Esophagus squamous epithelium (tissue), 5 donors: ENCODE measurements at places on chromosomes 3 and 15.

DNA sequence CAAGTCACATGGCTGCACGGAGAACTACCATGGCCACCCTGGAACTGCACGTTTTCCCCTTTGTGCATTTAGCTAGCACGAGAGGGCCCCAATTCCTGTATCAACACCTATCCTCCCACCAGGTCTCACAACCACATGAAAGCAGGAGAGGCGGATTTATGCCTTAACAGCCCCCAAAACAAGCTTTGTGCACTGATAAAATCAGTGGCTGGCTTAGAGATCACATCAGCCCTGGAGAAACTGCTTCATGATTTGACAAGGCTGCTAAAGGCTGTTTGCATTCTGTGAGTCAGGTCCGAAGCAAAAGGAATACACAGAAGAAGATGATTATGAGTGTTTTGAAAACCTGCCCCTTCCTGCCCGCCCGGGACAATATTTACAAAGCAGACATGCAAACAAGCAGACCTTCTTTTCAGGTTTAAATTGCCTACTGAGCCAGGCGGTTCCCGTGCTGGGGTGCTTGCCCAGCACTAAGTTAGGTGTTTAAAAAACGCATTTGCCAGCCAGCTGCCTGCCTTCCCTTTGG, 25.9 kb downstream of the CEMIP start:
- no peak for DNase-seq
- H3K27me3 ChIP-seq, result no peaks in the 10 kb centered on the region
- H3K4me1 ChIP-seq, result peaks cover 6% of the 10 kb centered on the region
- H3K27ac ChIP-seq, result no peak overlapping the region

GRCh38 chr15:35723852-35724251, 177.9 kb upstream of the DPH6 start:
- DNase-seq, result no peak
- H3K4me3 ChIP-seq, result no peak overlapping the region
- no peaks in the 10 kb centered on the region for H3K4me1 ChIP-seq

GRCh38 chr15:38275959-38276358, 23.3 kb downstream of the SPRED1 start:
- DNase-seq, result no peak
- H3K36me3 ChIP-seq, result no peaks in the 10 kb centered on the region
- no peaks in the 10 kb centered on the region for H3K27me3 ChIP-seq

DNA sequence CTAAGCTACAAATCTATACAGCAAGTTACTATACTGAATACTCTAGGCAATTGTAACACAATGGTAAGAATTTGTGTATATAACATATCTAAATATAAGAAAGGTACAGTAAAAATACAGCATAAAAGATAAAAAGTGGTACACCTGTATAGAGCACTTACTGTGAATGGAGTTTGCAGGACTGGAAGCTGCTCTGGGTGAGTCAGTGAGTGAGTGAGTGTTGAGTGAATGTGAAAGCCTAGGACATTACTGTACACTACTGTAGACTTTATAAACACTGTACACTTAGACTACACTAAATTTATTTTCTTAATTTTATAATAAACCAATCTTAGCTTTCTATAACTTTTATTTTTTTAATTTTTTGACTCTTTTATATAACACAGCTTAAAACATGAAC, 123.1 kb downstream of the ZMAT3 start:
- no peaks in the 10 kb centered on the region for H3K36me3 ChIP-seq
- no peaks in the 10 kb centered on the region for H3K4me1 ChIP-seq
- no peak overlapping the region for H3K4me3 ChIP-seq
- H3K27ac ChIP-seq, result no peak overlapping the region

DNA sequence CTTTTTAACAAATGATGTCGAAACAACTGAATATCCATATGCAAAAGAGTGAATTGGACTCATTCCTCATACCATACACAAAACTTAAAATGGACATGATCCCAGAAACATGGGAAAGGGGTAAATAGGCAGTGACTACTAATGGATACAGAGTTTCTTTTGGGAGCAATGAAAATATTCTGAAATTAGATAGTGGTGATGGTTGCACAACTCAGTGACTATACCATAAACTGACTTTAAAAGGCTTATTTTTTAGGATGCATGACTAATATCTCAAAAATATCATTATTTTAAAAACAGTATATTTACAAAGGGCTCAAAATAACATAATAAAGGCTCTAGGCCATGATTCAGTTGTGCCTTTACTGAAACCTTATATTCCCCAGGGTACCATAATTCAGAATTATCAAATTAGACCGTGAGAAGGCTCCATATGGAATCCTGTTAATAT, 16.3 kb upstream of the ATP13A3 start:
- DNase-seq, result no peak
- H3K4me1 ChIP-seq, result no peaks in the 10 kb centered on the region
- no peak overlapping the region for H3K4me3 ChIP-seq
- no peak overlapping the region for H3K27ac ChIP-seq
- H3K27me3 ChIP-seq, result no peaks in the 10 kb centered on the region

- no peak overlapping the region for H3K27ac ChIP-seq
- no peak overlapping the region for H3K4me3 ChIP-seq
- no peak for DNase-seq
- no peaks in the 10 kb centered on the region for H3K27me3 ChIP-seq
- no peaks in the 10 kb centered on the region for H3K36me3 ChIP-seq
- no peaks in the 10 kb centered on the region for H3K4me1 ChIP-seq
Observed at GRCh38 chr3:111315930-111316587, 225.9 kb upstream of the CD96 start.

DNA sequence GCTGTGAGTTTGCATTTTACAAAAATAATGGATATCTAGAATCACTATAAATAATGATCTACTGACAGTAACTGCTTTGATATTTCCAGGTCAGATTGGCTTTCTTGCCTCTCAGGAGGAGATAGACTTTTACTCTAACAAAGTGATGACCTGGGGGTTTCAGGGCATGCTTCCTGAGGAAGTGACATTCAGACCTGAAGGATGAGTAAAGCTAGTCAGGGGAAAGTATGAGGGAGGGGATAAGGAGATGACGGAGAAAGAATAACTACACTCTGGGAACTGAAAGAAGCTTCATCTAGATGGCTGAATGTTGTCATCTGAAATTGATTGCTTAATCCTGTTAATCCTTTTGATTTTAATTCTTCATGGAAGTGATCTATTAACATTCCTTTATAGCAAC, 32.2 kb downstream of the ARMC8 start:
- H3K27ac ChIP-seq, result no peak overlapping the region
- no peaks in the 10 kb centered on the region for H3K27me3 ChIP-seq
- no peak overlapping the region for H3K4me3 ChIP-seq
- H3K4me1 ChIP-seq, result peaks cover 4% of the 10 kb centered on the region

DNA sequence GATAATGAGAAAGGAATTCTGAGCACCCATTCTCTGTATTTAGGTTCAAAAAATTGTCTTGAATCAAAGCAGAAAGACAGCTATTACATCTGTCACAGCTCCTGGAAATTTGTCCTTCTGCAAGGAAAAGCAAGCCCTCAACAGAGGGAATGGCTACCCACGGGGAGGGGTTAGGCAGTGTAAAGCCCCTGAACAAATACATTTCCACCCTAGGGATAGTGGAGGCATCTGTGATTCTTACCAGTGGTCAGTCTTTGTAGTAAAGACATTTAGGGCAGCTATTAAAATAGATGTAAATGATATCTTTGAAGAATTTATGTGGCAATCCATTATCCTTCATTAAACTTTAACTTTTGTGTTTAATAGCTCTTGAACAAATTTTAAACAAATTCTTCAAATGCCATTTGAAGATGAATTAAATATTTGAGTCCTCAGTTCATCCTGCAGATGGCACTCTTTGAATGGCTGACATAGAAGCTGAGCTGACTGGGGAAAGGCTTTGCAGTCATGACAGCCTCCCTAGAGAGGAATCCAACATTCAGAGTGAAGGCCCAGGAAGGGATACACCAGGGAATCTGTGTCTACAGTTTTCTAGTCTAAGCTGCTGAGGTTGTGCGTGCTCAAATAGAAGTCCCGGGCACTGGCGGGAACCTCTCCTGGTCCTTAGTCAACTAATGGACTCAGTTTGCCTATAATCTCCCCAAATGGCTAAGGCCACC, 359.7 kb upstream of the ROPN1 start:
- H3K27ac ChIP-seq, result no peak overlapping the region
- H3K4me3 ChIP-seq, result no peak overlapping the region
- no peaks in the 10 kb centered on the region for H3K4me1 ChIP-seq
- no peak for DNase-seq
- H3K36me3 ChIP-seq, result no peaks in the 10 kb centered on the region

DNA sequence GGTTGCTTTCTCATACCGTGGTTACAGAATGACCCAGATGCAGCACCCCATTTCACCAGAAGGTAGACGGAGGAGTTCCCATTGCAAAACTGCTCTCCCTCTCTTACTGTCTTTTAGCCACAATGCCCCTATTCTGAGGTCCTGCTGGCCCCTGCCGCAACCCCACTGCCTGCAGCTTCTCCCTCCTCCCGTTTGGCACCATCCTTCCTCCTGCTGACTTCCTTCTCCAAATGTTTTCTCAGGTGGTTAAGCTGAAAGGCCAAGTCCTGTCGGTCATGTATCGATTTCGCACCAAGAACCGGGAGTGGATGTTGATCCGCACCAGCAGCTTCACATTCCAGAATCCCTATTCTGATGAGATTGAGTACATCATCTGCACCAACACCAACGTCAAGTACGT, 132.3 kb upstream of the ABHD17C start:
- DNase-seq, result no peak
- H3K36me3 ChIP-seq, result no peaks in the 10 kb centered on the region
- H3K27ac ChIP-seq, result no peak overlapping the region
- H3K4me3 ChIP-seq, result no peak overlapping the region

DNA sequence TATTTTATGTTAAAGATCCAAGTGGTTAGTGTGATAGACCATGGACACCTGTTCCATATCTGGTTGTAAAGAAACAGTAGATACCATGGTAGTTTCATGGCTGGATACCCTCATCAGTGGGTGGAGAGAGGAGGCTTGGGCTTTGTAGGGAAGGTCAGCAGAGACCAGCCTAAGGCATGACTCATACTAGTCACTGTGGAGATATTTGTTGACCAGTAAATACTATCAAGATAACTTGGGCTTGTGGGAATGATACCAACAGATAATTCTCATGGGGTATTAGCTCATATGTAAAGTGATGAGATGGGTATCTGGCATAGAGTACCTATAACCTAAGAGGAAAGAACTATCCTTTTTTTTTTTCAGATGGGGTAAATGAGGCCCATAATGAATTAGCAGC, 354.5 kb downstream of the CACNA2D3 start:
- H3K4me1 ChIP-seq, result no peaks in the 10 kb centered on the region
- no peak overlapping the region for H3K27ac ChIP-seq
- DNase-seq, result no peak
- H3K4me3 ChIP-seq, result no peak overlapping the region

GRCh38 chr3:129121016-129121791, 400 bp downstream of the RAB43 start:
- H3K4me1 ChIP-seq, result peaks cover 21% of the 10 kb centered on the region
- peak overlapping the region; percentile 83 for H3K4me3 ChIP-seq
- DNase-seq, result no peak

- H3K36me3 ChIP-seq, result no peaks in the 10 kb centered on the region
- H3K4me1 ChIP-seq, result peaks cover 39% of the 10 kb centered on the region
- DNase-seq, result no peak
- H3K27me3 ChIP-seq, result no peaks in the 10 kb centered on the region
- H3K4me3 ChIP-seq, result no peak overlapping the region
Observed at GRCh38 chr3:168121184-168122017, 25.7 kb upstream of the GOLIM4 start.

- peaks cover under 1% of the 10 kb centered on the region for H3K4me1 ChIP-seq
- H3K27me3 ChIP-seq, result no peaks in the 10 kb centered on the region
- DNase-seq, result no peak
Observed at GRCh38 chr3:48543271-48543866, 13.2 kb downstream of the PFKFB4 start.

- no peaks in the 10 kb centered on the region for H3K27me3 ChIP-seq
- H3K4me3 ChIP-seq, result no peak overlapping the region
Observed at GRCh38 chr15:68244235-68244634, 14.7 kb upstream of the CLN6 start.

- no peak overlapping the region for H3K4me3 ChIP-seq
- H3K36me3 ChIP-seq, result no peaks in the 10 kb centered on the region
- no peaks in the 10 kb centered on the region for H3K27me3 ChIP-seq
- DNase-seq, result no peak
- no peaks in the 10 kb centered on the region for H3K4me1 ChIP-seq
Observed at GRCh38 chr3:18892756-18893155, 255.6 kb upstream of the KCNH8 start.

- no peaks in the 10 kb centered on the region for H3K36me3 ChIP-seq
- no peak for DNase-seq
- no peaks in the 10 kb centered on the region for H3K27me3 ChIP-seq
- H3K4me1 ChIP-seq, result no peaks in the 10 kb centered on the region
Observed at GRCh38 chr15:38896647-38897046, 332.0 kb upstream of the RASGRP1 start.

GRCh38 chr3:152688313-152688712, 146.6 kb upstream of the P2RY1 start:
- H3K27ac ChIP-seq, result no peak overlapping the region
- DNase-seq, result no peak
- H3K4me3 ChIP-seq, result no peak overlapping the region
- H3K4me1 ChIP-seq, result no peaks in the 10 kb centered on the region
- H3K36me3 ChIP-seq, result no peaks in the 10 kb centered on the region
- H3K27me3 ChIP-seq, result no peaks in the 10 kb centered on the region

DNA sequence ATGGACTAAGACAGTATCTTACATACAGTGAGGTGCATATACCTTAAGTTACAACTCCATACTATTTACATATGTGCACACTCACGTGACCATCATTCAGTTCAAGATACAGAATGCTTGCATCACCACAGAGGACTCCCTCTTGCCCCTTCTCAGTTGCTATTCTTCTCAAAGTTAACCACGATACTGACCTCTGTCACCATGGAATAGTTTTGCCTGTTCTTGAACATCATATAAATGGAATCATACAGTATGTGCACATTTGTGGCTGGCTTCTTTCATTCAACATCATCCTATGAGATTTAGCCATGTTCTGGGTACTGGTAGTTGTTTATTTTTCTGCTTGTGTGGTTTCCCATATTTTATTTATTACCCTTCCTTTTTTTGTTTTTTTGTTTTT, 10.4 kb upstream of the ZSCAN2 start:
- no peak for DNase-seq
- peaks cover 4% of the 10 kb centered on the region for H3K4me1 ChIP-seq
- H3K4me3 ChIP-seq, result no peak overlapping the region
- H3K27me3 ChIP-seq, result no peaks in the 10 kb centered on the region
- H3K36me3 ChIP-seq, result no peaks in the 10 kb centered on the region
- H3K27ac ChIP-seq, result no peak overlapping the region
